ENCODE measurements at places on chromosomes 6 and 20.

GRCh38 chr6:167323111-167323510, 1.8 kb upstream of the TTLL2 start:
- DNase-seq, result no peak

GRCh38 chr20:32682508-32682987, 8.8 kb upstream of the C20orf203 start:
- no peak for DNase-seq

DNA sequence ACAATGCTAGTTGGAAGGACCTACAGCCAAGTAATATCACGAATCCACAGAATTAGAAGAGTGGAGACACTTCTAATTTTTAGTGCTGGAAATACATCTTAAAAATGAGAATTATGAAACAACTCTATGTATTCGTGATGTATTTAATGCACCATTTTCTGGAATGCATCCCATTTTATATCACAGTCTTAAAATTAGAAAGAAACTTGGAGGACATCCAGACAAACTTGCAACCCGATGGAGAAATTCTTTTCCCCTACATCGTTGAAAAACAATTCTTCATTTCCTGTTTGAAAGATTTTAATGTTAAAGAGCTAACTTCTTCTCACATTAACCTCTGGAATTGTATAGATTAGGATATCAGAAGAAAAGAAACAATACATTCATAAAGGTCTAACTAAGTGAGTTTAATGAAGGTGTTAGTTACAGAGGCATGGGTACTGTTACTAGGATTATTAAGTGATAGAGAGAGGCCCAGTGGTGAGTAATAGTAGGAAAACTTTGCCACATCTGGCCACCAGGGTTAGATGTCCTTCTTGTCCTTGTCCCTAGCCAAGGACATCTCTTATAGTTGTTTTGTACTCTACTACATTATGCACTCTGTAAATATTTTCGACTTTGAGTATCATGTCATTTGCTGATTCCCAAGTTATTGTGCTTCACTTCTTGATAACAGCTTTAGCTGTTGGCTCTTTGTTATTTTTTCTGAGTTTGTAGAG, 502.4 kb upstream of the PTCHD4 start:
- no peak for DNase-seq

- no peak for DNase-seq
These were observed 1.6 kb downstream of the STX7 start for GRCh38 chr6:132511210-132511830.

DNA sequence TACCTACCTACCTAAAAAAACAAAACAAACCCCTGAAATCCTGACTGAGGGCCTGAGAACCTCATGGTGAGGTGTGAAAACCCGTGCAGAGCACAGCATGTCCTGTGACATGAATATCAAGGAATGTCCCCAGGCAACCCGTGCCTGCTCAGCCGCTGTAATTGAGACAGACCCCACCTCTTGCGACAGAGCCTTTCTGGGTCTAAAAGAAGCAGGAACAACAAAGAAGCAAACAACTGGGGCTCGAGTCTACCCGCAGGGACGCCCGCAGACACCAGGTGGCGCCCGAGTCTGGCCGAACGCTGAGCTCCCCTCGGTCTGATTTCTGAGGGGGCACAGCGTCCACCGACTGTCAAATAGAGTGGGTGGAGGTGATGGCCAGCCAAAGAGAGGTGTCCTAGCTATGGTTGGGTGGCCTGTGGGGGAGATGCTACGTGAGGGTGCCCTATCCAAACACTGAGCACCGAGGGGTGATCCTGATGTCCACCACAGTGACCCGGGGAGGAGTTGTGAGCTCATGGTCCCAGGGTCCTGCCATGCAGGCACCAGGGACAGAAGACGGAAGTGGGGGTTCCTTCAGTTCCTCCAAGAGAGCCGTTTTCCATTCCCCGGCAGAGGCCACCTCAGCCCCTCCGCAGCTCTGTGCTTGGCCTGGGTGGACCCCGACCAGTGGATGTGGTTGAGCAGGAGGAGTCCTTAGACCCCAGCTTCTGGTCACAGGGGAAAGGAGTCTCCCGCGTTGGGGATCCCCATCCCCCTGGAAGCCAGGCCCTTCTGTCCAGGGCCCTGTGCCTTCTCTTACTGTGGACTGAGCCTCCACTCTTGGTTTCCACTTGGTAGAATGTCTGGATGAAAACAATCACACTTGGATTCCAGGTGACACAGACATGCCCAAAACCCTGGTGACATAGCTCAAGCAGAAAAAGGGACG, 268.2 kb downstream of the CDC5L start:
- DNase-seq, result peak; percentile 68

DNA sequence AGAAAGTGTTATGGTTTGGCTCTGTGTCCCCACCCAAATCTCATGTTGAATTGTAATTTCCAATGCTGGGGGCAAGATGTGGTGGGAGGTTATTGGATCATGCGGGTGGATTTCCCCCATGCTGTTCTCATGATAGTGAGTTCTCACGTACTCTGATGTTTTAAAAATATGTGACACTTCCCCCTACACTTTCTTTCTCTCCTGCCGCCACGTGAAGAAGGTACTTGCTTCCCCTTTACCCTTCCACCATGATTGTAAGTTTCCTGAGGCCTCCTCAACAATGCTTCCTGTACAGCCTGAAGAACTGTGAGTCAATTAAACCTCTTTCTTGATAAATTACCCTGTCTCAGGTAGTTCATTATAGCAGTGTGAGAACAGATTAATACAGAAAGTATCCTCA, 150.8 kb downstream of the TMEM200A start:
- no peak for DNase-seq

DNA sequence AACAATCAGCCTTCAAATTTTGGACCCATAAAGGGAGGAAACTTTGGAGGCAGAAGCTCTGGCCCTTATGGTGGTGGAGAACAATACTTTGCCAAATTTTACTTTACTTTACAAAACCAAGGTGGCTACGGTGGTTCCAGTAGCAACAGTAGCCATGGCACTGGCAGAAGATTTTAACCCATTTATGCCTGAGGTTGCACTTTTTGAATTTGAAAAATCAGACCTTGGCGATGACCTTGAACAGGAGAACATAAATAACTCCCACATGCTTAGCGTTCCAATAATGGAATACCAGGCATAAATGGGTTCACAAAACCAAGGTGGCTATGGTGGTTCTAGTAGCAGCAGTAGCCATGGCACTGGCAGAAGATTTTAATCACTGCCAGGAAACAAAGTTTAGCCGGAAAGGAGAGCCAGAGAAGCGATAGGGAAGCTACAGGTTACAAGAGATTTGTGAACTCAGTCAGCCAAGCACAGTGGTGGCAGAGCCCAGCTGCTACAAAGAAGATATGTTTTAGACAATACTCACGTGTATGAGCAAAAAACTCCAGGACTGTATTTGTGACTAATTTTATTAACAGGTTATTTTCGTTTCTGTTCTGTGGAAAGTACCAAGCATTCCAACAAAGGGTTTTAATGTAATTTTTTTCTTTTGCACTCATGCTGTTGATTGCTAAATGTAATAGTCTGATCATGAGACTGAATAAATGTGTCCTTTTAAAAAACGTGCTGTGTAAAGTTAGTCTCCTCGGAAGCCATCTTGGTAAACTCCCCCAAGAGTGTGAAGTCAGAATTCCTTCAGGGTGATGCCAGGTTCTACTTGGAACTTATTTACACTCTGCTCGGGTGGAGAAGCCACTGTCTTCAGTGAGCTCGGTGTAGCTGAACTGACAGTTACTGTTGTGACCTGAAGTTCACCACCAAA, 6.7 kb downstream of the SFT2D1 start:
- DNase-seq, result no peak

GRCh38 chr6:153662982-153663381, 376.1 kb upstream of the OPRM1 start:
- DNase-seq, result no peak

DNA sequence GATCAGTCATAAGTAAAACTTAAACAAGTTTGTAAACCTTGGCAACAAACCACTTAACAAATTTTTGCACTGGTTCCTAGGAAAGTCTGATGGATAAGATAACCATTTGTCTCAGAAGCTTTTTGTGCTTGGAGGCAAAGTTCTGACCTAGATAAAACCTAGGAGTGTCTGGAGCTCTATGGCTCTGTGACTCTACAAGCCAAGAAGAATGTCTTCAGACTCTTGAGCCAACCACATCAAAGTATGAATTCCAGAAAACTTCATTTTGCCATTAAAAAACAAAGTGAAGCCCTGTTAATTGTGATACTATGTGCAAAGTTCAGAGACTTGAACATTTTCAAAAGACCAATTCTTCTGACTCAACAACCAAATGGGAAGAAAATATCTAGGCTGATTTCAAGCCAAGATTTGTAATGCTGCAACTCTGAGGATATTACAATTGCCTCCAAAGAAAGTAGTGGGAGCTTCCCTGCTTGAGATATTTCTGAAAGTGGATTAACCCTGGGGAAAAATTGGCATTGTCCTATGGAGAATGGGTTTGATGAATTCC, 158.1 kb upstream of the FOXQ1 start:
- DNase-seq, result no peak

DNA sequence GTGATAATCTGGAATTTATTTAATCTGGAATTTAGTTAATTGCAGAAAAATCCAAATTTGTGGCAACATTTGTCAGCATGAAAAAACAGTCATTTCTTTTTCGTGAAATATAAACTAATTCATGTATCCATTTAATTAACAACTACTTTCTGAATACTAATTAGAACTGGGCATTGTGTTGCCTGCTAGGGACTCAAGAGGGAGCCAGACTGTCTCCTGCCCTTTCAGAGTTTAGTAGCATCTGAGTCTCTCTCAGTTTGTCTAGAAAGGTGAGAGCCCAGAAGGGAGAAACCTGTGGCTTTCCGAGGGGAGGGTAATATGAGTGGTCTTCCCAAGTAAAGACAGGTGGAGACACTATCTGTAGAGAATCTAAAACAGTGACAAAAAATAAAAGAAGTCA, 210.9 kb upstream of the HDDC2 start:
- DNase-seq, result no peak

DNA sequence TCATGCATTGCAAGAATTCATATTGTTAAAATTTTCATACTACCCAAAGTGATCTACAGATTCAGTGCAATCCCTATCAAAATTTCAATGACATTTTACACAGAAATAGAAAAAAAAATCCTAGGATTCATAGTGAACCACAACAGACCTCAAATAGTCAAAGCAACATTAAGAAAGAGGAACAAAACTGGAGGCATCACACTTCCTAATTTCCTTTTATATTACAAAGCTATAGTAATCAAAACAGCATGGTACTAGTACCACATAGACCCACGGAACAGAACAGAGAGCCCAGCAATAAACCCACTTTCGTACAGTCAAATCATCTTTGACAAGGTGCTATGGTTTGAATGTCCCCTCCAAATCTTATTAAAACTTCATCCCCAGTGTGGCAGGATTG, 39.7 kb downstream of the NTSR1 start:
- DNase-seq, result no peak

DNA sequence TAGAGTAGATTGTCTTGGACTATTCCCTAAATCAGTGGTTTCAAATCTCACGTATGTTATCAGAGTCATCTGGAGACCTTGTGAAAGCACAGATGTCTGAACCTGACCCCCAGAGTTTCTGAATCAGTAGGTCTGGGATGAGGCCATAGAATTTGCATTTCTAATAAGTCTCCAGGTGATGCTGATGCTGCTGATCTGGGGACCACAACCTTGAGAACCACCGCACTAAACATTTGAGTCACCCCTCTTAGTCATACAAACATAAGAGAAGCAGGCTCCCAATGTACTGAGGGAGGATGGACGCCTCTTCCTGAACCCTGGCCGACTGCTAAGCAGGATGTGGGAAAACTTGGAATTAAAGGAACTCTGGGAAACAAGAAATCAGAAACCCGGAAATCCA, 187.8 kb upstream of the PRDM1 start:
- DNase-seq, result no peak

DNA sequence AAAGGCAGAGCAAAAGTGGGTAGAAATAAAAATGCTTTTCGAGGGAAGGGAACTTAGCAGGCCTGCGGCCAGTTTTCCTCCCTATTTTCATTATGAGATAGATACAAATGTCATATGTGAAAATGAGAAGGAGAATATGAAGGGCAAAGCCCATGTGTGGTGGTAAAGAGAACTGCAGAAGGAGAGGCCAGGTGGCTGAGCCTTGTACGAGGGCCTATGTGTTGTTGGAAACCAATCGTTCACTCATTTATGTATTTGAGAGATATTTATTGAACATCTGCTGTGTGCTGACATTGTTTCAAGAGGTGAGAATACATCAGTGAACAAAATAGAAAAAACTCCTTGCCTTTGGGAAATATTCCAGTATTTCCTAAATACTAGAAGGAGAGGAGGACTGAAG, 147.7 kb downstream of the SH3BGRL2 start:
- DNase-seq, result no peak

GRCh38 chr6:135258970-135259369, 77.9 kb downstream of the MYB start:
- DNase-seq, result no peak

- DNase-seq, result no peak
These were observed 17.1 kb upstream of the MMP9 start for GRCh38 chr20:45991616-45992015.

DNA sequence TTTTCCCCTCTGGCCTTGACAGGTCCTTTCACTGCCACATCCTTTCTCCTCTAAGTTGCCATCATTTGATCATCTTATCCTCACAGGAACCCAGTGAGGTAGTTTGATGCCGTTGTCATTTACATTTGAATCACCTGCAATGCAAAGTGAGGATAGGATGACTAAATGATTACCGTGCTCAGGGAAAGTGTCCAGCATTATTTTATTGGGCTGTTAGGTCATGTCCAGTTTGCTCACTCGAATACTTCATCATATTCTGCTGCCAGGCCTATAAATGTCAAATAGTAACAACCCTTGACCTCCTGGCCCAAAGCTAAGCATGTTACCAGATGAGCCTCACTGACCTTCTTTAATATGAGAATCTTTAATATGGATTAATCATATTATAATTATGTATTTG, 1068.7 kb upstream of the FLRT3 start:
- DNase-seq, result no peak

DNA sequence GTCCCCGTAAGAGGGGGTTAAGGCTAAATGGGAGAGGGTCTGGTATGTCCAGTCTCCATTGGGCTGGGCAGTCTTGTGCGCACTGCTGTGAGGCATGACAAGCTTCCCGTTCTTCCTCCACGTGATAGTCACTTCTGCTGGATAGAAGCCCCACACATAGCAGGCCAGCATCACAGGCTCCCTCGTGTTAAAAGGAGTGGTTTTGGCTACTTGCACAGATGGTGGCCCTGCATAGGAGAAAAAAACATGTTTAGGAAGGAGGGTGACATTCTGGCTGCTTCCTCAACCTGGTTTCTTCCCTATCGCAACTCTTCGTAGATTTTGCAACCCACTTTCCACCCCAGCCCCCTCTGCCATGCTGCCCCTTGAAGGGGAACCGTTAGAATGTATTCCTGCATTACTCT, 3.6 kb downstream of the HLA-DMB start:
- no peak for DNase-seq
